ENCODE measurements at places on chromosomes 12 and 14.

- no peak for DNase-seq
Observed at GRCh38 chr14:25521616-25522015, 471.7 kb upstream of the STXBP6 start.

DNA sequence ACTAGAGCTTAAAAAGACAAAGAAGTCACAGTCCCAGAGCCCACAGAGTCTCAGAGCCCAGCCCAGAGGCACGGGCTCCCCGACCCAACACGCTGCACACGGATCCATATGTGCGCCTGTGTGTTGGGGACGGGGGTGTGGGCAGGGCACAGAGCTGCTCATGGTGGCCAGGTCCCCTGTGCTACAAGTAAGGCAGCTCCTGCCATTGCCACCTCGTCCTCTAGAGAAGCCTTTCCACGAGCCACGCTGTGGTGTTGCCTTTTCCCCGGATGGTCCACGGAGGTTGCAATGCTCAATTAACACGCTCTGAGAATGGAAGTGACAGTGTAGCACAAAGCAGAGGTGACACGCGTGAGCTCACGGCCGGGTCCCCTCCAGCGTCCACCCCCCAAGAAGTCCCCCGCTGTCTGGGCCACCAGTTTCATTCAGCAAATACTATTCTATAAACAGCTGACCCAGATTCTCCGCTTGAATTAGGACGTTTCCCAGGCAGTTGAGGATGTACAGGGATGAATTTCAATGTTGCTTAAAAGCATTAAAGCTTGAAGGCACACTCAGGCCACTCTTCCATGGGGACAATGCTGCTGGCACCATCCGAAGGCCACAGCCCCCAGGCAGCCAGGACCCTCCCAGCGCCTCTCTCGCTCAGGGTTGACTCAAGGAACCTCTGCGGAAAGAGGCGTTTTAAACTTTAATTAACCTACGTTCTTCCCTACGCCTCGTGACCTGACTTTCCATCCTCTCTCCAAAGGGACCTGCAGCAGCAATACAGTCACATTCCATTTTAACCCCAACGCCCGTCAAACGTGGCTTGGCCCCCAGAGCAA lies 22.7 kb upstream of the EIF5 start:
- DNase-seq: no peak

DNA sequence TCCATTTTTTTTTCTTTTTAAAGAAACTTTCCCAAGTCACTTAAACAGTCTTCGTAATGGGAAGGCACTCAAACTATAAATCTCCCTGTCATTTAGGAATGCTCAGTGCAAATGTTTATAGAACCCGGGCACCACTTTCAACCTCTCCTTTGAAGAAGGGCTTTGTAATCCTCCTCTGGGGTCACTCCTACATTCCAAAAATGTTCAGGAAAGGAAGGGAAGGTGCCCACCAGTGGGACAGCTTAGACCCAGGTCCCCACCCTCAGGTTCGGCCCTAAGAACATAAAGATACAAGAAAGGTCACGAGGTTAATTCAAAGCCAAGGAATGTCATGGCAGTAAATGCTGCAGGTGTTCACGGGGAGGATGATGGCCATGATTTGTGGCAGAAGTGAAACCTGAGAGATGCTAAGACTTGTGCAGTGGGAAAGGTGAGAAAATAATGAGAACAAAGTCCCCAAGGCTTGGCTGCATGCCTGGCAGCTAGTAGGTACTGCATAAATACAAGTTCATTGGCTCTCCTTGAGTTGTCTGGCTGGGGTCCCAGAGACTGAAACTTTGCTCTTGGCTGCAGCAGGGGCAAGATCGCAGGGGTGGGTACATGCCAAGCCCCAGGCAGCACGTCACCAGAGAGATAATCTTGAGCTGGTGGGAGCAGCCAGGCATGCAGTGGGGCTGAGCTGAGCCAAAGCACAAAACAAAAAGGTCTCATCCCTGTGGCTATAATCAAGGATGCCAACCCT lies 21.1 kb downstream of the KRT18 start:
- DNase-seq: no peak

DNA sequence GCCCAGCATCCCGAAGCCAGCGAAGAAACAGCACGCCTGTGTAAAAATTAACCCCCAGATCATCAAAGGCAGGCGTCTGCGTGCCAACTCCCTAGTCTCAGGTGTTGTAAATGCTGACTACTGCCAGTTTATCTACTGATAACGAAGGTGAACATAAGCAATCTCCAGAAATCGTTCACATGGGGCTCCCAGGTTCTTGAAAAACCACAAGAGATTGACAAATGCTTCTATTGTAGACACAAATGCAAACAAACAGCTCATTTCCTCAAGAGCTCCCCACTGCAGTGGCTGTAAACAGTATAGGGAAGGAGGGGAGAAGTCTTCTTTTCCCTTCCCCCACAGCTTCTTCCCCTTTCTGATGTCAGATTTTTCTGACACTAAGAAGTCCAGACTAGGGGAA lies 5.3 kb upstream of the PLEKHG3 start:
- DNase-seq: no peak

DNA sequence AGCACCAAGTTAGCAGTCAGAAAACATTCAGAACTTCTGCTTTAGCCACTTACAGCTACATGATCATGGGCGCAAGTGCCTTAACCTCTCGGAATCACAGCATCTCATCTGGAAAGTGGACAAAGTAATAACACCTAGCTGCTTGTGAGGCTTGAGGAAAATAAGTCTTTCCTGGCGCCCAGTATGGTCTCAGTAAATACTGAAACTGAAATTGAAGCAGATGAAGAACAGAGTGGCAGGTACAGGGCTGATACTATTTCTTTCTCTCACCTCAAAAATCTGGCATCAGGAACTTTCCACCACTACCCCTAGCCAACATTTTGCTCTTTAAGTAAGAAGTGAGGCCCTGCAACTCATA lies 129.7 kb upstream of the FUT8 start:
- no peak for DNase-seq

GRCh38 chr12:119808441-119808840 lies 68.7 kb downstream of the CIT start:
- no peak for DNase-seq

DNA sequence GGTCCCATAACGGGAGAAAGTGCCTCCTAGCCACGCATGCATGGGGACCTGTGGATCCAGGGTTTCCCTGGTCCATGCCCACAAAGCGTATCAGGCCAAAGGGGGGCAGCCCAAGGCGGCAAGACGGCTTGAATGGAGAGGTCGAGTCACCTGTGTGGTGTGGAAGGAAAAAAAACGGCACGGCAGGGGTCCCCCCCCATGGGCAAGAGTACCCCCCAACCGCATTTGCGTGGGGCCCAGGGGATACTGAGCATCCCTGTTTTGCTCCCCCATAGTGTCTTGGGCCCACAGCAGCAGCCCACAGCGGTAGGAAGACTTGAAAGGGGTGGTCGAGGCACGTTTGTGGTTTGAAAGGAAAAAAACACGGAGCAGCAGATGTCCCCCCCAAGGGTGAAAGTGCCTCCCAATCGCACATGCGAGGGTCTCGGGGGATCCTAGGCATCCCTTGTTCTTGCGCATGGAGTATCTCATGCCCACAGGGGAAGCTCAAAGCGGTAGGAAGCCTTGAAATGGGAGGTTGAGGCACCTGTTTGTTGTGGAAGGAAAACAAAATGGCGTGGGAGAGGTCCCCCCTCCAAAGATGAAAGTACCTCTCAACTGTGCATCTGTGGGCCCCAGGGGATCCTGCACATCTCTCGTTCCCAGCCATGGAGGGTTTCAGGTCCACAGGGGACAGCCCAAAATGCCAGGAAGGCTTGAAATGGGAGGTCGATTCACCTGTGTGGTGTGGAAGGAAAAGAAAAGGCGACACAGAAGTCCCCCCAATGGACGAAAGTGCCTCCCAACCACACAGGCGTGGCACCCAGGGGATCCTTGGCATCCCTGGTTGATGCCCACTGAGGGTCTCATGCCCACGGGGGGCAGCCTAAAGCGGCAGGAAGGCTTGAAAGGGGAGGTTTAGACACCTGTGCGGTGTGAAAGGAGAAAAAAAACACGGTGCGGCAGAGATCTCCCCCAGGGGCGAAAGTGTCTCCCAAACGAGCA lies 577.5 kb downstream of the ALG10 start:
- DNase-seq: no peak

DNA sequence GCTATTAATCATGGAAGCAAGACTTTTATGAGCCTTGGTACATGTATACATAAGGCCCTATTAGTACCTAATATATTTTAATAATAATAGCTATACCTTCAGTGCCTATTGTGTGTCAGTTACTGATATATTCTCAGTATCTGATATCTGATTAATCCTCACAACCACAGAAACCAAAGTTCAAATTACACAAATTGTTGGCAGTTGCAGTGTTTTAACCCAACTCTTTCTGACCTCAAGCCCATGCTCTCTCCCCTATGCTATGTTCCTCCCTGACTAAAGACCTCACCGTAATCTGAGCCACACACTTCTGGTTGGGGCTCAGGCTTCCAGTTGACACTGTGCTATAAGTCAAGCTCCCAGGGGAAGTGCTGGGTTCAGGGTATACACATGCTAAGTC lies 214.4 kb downstream of the SPTSSA start:
- DNase-seq: no peak

DNA sequence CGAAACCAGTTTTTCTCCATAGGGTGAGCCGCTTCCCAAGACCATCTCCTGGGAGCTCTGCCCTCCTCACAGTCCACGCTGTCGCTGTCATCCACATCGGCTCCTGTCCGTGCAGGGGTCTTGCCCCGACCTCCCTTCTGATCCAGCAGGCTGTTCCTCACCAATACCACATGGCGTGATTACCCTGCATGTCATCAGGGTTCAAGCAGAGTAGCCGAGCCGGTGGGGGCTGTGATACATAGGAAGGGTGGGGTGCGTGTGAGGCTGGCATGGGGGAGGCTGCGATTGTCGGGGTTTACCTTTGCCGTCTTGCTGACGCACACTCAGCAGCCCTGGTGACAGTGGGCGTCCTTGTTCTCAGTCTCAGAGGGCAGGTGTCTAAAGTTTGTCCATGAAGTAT lies 17.0 kb downstream of the TEDC1 start:
- no peak for DNase-seq

- DNase-seq: no peak
Observed at GRCh38 chr12:2891240-2892053, 756 bp downstream of the TULP3 start.

GRCh38 chr12:112148031-112148513 lies 22.7 kb downstream of the TRAFD1 start:
- no peak for DNase-seq

All from occipital lobe (tissue), 3 donors.